D721Med (cell line): ENCODE measurements at places on chromosomes 2 and 18.

- no peak for DNase-seq
Measured at GRCh38 chr2:67137699-67138098, 259.4 kb upstream of the ETAA1 start.

DNA sequence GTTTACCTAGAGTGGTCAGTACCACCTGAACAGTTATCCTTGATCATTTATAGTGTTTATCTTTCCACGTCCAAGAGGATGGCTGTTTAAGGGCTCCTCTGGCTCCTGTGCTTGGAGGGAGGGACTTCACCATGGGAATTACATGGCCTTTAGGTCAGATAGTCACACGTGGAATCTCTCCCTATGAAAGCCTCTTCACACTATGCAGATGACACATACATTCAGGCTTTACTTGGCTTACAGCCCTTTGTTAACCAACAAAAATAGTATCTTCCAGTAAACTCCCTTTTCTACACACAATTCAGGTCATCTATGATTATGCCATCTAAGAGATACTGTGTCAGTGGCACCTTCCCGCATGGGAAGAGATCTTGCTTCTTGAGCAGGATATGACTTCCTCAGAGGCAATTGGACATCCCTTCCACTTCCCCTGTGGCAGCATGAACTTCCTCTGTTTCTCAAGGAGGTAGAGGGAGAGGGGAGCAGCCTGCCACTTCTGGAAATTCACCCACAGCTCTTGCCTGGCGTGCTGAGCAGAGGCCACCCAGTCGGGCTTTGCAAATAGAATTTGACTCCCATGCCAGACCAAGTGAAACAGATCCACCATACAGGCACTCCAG lies 53.5 kb downstream of the COLEC12 start:
- DNase-seq = no peak

- no peak for DNase-seq
Measured at GRCh38 chr2:210028178-210028577, 25.7 kb downstream of the RPE start.

- DNase-seq = no peak
Measured at GRCh38 chr18:42752916-42753315, 362.6 kb downstream of the RIT2 start.

- DNase-seq = no peak
Measured at GRCh38 chr18:58541146-58541788, 87.6 kb downstream of the ALPK2 start.

DNA sequence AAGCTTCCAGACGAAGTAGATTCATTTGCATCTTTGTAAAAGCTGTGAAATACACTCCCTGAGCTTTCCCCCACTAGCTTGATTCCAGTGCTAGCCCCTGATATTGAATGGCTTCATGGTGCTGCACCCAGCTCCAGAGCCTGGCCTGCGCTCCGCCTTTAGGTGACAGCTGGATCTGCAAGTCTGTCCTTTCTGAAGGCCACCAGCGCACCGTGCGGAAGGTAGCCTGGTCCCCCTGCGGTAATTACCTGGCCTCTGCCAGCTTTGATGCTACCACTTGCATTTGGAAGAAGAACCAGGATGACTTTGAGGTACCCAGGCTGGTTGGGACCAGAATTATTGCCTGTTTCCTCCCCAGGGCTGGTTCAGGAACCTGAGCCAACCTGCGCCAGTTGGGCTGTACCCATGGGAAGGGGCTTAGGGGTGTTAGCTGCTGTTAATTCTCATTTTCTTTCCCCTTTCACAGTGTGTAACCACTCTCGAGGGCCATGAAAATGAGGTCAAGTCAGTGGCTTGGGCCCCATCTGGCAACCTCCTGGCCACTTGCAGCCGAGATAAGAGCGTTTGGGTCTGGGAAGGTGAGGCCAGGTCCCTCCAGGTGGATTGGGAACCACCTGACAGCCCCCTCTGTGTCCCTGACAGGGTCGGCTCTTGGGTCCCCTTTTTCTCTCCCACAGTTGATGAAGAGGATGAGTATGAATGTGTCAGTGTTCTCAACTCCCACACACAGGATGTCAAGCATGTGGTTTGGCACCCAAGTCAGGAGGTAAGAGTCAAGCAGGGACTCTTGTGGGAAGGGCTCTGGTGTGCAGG lies 1.3 kb downstream of the CIAO1 start:
- no peak for DNase-seq

- DNase-seq = no peak
Measured at GRCh38 chr2:181314551-181314950, 142.6 kb upstream of the ITGA4 start.

- DNase-seq = no peak
Measured at GRCh38 chr2:119208791-119209203, 14.8 kb upstream of the STEAP3 start.

GRCh38 chr2:170505631-170506275 lies 209.4 kb upstream of the SP5 start:
- DNase-seq = no peak

GRCh38 chr2:28430788-28431418 lies 38.2 kb downstream of the FOSL2 start:
- no peak for DNase-seq

DNA sequence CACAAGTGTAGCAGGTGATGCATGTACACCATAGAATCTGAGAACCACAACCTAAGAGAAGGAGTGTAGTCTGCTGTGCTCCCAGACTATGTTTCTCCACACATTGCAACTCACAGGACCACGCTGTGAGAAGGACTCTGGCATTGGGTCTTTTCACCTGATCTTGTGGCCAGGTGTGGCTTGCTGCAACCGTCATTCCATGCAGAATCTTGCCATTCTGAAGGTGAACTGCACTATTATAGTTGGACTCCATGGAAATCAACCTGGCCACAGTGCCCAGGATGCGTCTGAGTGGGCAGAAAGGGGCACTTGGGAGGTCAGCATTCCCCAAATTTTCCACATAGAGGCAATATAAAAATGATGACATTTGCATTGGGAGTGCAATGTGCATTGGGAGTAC lies 122.2 kb downstream of the CAPN13 start:
- DNase-seq = no peak

DNA sequence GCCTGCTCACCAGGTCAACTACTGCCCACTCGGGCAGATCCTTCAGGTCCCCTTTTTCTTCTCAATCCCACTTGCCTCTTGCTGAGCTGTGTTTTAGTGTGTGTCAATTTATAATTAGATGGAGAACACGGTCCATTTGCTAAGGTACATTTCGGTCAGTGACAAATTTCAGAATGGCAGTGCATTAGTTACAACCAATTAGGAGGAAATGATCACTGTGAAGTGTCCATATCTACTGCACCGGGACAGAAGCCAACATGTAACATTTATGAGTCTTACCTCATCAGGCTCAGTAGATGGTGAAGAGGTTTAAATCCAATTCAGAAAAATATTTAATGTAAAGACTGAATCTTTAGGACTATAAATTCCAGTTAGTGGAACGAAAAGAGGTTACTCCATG lies 47.7 kb downstream of the CMPK2 start:
- no peak for DNase-seq

- DNase-seq = peak; percentile 31
Measured at GRCh38 chr2:88159955-88160415, 10.2 kb upstream of the THNSL2 start.

- no peak for DNase-seq
Measured at GRCh38 chr2:112674229-112674628, 28.5 kb downstream of the SLC20A1 start.

GRCh38 chr2:67625178-67625577 lies 228.0 kb downstream of the ETAA1 start:
- no peak for DNase-seq

GRCh38 chr2:112644155-112644932 lies 1.4 kb upstream of the SLC20A1 start:
- DNase-seq = no peak

- DNase-seq = no peak
Measured at GRCh38 chr2:44184106-44184505, 15.4 kb downstream of the PPM1B start.

DNA sequence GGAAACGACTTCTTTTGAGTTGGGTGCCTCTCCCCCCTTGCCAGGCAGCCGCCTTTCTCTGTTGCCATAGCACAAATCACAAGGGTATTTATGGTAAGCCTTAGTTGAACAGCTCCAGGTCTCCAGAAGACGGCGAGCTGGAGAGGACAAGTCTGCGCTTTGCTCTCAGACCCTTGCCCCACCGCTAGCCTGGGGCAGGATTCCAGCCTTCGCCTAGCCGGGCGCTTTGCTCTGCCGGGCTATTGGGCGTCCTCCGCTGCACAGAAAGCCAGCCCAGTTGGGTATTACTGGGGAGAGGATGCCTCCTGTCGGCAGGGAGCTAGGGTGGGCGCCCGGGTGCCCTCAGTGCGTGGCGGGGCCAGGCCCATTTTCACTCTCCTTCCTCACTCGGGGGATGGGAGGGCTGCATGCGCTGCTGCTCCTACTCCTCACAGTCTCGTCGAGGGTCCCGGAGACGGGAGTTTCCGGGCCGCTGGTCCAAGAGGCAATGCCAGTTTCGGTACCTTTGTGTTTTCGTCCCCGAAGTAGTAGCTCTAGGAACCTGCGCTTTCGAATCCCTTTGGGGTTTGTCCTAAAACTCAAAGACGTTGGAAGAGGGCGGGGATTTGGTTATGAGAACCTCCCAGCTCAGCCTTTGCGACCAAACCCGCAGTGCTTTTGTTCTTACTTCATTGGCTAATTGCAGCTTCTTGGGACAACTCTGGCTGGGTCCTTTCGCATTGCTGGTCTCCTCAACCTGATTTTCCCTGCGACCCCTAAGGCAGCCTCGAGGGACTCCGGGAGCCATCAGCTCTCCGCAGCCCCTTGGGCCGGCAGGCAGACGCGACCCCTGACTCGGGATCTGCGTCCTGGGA lies 3.6 kb upstream of the DLX2 start:
- DNase-seq = no peak

DNA sequence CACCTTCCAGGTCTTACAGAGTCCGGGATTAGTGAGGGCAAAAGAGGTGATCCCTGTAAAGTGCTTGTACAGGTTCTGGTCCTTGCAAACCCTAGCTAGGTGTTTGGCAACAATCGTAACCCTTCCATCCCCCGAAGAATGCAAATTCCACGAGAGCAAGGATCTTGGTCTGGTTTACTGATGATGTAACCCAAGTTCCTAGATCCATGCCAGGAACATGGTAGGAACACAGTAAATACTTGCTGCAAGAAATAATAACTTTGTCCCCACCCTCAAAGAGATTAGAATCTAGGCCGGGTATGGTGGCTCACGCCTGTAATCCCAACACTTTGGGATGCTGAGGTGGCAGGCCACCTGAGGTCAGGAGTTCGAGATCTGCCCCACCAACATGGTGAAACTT lies 6.8 kb upstream of the NEU2 start:
- no peak for DNase-seq

GRCh38 chr2:160165996-160166395 lies 34.1 kb downstream of the ITGB6 start:
- no peak for DNase-seq

GRCh38 chr2:109368798-109369197 lies 239.8 kb downstream of the SH3RF3 start:
- no peak for DNase-seq

DNA sequence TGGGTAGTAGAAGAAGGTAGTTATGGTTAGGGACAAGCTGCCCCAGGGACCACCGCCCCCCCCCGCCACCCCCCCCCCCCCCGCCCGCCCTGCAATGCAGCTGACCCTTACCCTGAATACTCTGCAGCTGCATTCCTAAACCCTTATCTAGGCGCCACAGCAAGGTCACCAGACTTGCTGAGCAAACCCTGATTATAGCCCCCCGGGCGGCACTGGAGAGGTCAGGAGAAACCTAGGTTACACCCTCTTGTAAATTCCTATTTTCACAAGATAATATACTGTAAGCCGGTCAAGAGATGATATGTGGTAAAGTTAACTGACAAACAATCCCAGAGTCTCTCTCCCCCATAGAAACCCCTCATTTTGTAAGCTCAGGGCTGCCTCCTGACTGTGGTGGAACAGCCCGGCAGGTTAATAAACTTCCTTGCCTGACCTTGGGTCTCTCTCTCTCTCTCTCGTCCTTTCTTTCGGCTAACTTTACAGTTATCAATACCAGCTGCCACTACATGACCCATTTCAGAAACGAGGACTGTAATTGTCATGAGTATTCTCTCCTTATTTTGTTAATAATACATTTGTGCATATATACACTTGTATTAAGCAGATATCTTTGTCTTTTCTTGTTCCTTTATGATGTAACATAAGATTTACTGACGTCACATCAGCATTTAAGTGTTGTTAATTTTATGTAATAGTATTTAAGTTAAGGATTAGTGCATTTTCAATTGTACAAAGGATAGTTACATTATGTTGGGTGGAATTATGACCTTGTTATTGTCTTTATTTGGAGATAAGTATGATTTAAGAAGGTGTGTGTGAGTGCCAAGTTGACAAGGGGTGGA lies 22.8 kb upstream of the SMAD4 start:
- no peak for DNase-seq

GRCh38 chr2:191443446-191443845 lies 198.2 kb downstream of the MYO1B start:
- no peak for DNase-seq

- DNase-seq = no peak
Measured at GRCh38 chr18:9708434-9709303, 568 bp downstream of the RAB31 start.

GRCh38 chr2:240358821-240359397 lies 76.6 kb upstream of the GPC1 start:
- no peak for DNase-seq

- no peak for DNase-seq
Measured at GRCh38 chr2:207257251-207258250, 91.8 kb upstream of the KLF7 start.

DNA sequence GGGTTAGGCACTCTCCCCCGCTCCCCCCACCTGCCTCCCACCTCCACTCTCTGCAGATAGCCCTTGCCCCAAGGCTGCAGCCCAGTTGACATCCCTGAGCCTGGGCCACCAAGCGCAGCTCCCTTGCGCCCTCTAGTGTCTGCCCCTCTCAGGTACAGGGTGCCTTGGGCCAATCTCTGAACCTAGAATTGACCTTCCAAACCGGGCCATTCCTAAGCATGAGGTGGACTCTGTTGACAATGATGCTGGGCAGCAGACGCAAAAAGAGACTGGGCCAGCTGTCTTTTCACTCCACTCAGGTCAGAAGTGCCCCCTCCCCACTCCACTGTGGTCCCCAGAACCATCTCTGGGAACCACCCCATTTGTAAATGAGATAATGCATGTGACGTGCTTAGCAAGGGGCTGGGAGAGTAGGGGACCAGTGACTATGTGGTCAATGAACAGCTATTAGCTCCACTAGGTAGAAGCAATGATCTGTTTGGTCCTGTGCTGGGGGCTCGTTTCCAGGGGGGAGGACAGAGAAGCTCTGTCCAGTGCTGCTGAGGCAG lies 43.3 kb upstream of the PLB1 start:
- DNase-seq = peak; percentile 49

DNA sequence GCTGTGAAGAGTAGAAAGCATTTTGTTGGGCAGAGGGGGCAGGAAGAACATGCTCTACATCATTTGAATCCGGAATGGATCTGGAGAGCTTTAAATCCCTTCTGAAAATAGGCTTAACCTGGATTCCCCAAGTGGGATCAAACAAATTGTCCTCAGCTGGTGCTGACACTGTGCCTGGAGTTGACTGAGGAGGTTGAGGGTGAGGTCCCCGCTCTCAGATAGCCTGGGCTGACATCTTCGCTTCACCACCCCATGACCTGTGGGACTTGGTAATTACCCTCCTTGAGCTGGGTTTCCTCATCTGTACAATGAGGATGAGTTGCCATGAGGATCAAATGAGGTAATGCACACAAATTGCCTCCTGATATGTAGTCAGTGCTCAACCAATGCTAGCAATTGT lies 117.8 kb upstream of the SMAD2 start:
- no peak for DNase-seq

GRCh38 chr2:219274361-219274921 lies 4.7 kb upstream of the DNAJB2 start:
- DNase-seq = no peak

- no peak for DNase-seq
Measured at GRCh38 chr2:181131584-181131983, 151.2 kb downstream of the UBE2E3 start.

- no peak for DNase-seq
Measured at GRCh38 chr2:152444448-152444847, 109.5 kb downstream of the FMNL2 start.
